ENCODE measurements at places on chromosomes 2 and 18.

- DNase-seq = no peak
Measured at GRCh38 chr18:59672235-59672711, 24.9 kb downstream of the CCBE1 start.

- DNase-seq = no peak
Measured at GRCh38 chr2:109135359-109136197, 6.6 kb downstream of the SH3RF3 start.

- DNase-seq = no peak
Measured at GRCh38 chr2:180003559-180003958, 3.5 kb downstream of the CWC22 start.

DNA sequence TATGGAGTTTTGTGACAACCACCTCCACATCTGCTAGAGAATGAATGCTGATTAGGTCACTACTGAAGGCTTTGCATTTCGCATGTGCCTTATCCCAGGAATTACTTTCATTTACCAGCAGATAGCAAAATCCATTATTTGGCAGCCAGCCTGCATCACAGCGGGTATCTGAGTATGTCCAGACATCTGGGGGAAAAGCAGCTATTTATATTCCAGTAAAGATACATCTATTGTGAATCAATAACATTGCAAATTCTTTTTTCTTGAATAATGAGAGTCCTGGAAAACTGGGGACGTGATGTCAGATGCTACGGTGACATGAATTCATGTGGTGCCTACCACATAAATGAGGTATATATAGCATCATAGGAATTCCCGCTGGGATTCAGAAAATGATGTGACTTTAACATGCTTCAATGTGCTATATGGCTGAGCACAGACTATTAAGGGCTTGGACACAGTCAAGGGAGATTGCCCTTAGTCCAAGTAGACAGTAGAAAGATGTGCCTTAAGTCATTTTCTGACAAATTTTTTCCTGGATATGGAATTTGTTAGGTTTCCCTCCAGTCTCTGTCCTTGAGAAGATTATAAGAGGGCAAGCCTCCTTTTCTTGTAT, 84.2 kb upstream of the CD302 start:
- no peak for DNase-seq

DNA sequence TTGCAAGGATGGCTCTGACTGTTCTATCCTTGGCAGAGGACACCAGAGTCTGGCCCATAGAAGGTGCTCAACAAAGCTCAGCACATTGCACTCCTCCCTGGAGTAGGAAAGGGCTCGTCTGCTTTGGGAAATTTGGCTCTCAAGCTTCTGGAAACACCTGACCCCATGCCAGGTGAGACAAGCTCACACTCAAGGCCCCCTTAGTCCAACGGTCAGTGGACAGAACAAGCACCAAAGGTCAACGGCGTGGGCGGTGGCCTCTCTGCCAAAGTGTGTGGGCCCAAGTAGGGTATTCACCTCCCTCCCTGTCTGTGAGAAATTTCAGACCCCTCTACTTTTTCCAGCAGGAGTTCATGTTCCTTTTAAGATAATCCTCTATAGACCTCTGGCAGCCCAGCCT, 2.0 kb upstream of the STEAP3 start:
- no peak for DNase-seq

DNA sequence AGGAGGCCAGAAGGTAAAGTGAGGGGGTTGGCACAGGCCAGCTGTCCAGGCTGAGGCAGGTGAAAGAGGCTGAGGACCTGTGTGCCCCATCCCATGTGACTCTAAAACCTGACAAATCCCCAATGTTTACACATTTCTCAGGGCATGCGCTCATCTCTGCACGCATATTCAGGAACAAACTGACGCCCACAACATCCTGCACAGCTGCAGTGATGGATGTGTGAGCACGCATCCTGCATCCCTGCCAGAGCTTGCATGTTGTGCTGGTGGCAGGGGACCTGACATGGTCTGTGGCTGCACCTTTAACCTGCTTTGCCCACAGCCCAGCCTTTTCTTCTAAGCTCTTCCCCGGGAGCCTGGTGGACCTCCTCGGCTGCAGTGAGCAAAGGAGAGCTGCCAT, 83.1 kb downstream of the FBXO15 start:
- peak; percentile 30 for DNase-seq

Data from CD4-positive, alpha-beta T cell treated with Interleukin-6 at 100 ng/mL for 8 hours (primary cell).